BJ (cell line): ENCODE measurements at places on chromosomes 6 and 20. TPM values are rescaled to one million over a fixed set of nuclear protein-coding genes. Genes with fewer than 3 reads are reported as not detected.

Gene FERMT1
- 0.53 and 1.1 TPM in 2 replicates for polyA plus RNA-seq

DNA sequence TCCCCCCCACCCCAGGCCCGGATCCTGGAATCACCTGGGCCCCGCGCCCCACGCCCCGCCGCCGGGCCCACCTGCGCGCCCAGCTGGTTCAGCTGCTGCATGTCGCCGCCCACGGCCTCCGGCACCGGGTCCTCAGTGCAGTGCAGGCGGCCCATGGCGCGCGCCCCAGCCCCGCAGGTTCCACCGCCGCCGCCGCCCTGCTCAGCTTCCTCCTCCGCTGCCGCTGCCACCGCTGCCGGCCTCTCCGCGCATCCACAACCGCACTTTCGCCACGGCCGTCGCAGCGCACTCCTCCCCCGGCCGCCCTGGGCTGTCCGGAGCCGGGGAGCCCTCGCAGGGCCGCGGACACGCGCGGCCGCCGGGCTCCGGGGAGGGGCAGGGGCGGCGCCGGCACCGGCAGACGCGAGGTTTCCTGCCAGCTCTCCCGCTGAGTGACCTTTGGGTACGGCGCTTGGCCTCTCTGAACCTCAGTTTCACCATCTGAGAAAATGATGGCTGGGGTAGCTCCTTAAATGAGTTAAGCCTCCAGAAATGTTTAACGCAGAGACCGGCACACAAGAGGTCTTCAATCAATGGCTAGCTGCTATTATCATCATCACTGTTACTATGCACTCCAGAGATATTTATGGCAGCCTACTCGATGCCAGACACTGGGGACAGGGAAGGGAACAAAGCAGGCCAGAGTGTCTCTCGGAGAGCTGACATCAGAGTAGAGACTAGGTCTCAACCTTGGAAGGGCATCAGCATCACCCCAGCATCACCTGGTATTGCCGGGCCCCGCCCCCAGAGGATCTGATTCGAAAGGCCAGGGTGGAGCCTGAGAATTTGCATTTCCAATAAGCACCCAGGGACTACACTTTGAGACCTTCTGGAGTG lies at the start of gene COMMD7:
Gene COMMD7, minus strand, starts transcription at position 231 of the 876 bp plus-strand sequence. Its CDS starts 76 bp downstream, at position 155.
- no peak for DNase-seq

- DNase-seq: no peak
Measured at GRCh38 chr6:138727182-138727581, 46.4 kb upstream of the CCDC28A start.

- DNase-seq: no peak
Measured at GRCh38 chr20:23021541-23021940, 13.6 kb upstream of the SSTR4 start.

DNA sequence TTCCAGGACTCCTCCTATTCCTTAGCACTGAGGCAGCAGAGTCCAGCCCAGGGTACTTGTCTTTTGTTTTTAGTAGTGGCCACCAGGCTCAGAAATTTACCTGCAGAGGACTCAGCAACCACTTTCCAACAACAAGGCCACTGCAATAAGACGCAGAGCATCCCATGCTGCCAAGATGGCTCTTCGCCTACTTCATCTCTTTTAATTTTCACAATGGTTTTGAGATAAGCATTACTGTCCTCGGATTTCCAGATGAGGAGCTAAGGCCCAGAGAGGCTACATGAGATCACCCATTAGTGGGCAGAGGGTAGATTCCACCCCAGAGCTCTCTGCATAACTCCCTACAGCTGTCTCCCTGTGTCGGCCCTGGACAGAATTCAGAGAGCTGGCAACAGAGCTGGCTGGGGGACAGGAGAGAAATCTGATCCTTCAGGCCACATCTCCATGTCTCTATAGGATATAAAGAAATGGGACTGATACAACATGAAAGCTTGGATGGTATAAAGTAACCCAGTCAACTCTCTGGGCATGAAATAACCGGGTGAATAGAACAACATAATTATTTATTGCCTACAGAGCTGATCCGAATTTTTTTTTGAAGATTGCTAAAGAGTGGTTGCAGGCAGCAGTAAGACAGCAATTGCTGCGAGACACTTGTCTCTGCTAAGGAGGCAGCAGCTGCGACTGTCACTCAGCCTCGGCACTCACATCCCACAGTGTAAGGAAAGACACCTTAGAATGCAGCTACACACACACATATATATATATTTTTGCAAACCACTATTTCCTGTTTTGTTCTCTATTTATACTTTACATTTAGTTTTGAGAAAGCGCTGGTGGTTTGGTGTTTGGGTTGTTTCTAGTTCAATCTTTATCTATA lies 37.2 kb downstream of the SCML4 start:
- DNase-seq: no peak
